Fibroblast of mammary gland (primary cell): ENCODE measurements at places on chromosomes 7 and 10.

DNA sequence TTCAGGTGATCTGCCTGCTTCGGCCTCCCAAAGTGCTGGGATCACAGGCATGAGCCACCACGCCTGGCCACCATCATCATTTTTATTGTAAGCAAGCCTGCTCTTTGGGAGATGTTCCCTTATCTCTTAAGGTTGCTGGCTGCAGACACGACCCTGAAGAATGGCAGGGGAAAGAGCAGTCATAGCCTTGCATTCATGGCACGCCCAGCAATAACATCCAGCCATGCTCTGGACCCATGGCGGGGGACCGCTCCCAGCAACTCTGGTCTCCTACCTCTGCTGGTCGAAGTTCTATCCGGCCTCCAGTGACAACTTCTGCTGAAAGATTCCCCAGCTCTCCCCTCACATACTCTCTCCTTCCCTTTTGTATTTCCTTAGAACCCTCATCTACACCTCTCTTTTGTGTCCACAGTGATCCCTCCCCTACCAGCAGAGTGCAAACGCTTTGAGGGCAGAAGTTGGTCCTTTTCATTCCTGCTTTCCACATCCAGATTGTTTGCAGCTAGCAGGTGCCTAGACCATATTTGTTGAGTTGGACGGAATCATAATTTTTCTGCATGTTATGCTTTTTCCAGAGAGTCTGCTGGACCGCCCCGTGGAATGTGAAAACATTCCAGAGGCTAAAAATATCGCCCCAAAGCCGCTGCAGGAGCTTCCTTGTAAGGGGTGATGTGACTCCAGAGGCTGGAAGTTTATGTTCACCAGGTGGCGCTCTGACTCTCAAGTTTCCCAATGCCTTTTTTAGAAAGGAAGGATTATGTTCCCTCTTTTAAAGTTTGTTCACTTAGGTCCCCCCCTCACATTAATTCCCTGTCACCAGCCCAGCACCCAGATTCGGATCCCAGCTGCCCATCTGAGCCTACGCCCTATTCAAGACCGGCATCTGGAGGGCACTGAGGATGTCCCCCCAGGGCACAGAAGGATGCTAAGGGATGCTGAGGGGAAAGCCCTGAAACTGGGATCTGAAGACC is 4.3 kb upstream of the MARVELD1 start:
- peak; percentile 77 for DNase-seq

DNA sequence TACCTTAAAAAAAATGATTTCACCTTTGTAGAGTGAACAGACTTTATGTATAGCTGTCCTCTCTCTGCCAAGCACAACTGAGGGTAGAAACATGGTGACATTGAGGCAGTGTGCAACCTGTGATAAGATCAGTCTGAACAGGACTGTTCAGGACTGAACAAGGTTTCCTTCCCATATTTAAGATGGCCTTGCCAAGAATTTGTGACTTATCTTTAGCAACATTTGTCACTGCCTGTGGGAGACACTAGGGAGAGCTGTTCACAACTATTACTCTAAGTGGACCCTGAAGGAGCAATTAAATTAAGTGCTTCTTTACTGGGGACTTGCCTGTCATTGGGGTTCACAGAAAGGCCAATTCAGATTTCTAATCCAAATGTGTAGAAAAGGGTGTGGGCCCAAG is 6.7 kb downstream of the OR13A1 start:
- DNase-seq, result no peak

GRCh38 chr10:7117806-7118674 is 292.8 kb downstream of the SFMBT2 start:
- no peak for DNase-seq

DNA sequence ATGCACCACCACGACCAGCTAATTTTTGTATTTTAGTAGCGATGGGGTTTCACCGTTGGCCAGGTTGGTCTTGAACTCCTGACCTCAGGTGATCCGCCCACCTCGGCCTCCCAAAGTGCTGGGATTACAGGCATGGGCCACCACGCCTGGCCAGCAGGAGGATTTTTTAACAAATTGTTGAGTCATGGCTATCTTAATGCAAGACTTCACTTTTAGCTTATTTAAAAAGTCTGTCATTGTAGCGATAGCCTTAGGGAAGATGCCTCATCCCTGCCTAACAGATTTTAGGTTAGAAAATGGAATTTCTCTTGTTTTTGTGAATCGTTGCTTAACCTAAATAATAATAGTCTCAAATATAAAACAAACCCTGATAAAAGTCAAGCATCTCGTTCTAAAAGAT is 35.5 kb downstream of the PPP2R2D start:
- DNase-seq, result no peak

DNA sequence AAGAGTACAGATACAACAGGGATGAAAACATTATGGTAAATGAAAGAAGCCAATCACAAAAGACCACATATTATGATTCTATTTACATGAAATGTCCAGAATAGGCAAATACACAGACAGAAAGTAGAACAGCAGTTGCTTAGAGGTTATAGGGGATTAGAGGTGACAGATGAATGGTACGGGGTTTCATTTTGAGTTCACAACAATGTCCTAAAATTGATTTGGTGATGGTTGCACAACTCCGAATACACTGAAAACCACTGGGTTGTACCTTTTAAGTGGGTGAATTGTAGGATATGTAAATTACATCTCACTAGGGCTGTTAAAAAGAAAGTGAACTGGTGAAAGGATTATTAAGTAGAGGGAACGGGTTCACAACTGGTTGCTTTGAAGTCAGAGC is 76.3 kb upstream of the MRLN start:
- DNase-seq, result no peak

GRCh38 chr10:93746844-93747284 is 10.9 kb upstream of the LGI1 start:
- peak; percentile 83 for DNase-seq

DNA sequence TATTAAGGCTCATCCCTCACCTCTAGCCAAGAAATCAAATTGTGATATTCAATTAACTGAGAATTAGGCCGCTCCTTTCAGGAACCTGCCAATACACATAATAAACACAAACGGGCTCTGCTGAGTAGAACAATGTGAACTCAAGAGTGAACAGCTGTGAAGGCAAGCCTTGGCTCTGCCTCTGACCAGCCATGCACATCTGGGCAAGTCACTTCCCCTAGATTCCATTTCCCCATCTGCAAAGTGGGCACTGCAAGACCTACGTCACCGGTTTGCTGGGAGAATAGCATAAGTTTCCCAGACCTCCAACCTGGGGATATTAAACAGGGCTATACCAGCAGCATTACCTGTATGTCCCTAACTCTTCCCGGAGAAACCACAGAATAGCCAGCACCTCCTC is 355.2 kb downstream of the TNS3 start:
- no peak for DNase-seq

- DNase-seq, result peak; percentile 73
Observed at GRCh38 chr7:130909881-130910672, 176.1 kb upstream of the KLF14 start.

GRCh38 chr7:30202671-30203070 is 67.9 kb downstream of the MTURN start:
- no peak for DNase-seq

- DNase-seq, result peak; percentile 47
Observed at GRCh38 chr7:90596671-90597562, 796 bp downstream of the CDK14 start.

- peak; percentile 56 for DNase-seq
Observed at GRCh38 chr10:35758076-35758475, 116.0 kb upstream of the FZD8 start.

DNA sequence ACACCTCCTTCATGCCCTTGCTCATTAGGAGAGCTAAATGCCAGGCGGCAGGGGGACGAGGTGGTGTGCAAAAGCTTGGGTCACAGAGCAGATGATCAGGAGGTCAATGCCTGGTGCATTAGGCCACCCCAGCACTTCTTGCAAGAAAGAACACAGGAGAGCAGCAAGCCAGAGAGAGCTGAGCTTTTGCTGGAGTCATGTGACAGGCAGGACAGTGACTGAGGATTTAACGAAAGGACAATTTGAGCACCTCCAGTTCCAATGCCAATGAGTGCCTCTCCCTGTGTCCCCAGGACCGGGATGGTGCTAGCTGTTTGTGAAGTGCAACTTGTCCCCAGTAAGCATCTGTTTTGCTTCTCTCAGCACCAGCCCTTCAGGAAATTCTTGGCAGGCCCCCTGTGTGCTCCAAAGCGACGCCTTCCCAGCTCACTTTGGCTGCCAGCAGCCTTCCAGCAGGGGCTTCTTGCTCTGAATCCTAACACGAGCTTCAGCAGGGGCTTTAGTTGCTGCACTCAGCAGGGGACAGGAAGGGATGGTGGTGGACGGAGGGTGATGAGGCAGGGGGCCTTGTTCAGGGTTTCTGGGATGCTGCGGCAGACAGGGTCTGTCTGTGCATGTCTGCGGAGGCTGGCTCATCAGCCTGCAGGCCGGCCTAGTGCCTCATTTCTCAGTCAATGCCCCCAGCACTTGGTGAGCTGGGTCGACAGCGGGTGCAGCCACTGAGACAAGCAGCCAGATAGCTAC is 368.1 kb downstream of the RPS24 start:
- DNase-seq, result no peak

DNA sequence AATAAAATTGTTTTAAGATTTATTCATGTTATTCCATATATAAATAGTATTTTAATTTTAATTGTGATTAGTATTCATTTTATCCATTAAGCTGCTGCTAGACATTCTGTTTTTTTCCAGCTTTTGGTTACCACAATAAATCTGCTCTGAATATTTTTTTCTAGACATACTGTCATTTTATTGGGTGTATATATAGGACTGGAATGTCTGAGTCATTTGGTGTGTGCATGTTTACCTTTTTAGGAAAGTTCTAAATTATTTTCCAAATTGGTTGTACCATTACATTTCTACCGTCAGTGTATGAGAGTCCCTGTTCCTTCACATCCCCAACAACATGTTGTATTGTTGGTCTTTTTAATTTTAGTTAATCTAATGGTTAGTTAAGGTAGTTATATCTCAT is 1138.1 kb downstream of the REEP3 start:
- DNase-seq, result no peak

DNA sequence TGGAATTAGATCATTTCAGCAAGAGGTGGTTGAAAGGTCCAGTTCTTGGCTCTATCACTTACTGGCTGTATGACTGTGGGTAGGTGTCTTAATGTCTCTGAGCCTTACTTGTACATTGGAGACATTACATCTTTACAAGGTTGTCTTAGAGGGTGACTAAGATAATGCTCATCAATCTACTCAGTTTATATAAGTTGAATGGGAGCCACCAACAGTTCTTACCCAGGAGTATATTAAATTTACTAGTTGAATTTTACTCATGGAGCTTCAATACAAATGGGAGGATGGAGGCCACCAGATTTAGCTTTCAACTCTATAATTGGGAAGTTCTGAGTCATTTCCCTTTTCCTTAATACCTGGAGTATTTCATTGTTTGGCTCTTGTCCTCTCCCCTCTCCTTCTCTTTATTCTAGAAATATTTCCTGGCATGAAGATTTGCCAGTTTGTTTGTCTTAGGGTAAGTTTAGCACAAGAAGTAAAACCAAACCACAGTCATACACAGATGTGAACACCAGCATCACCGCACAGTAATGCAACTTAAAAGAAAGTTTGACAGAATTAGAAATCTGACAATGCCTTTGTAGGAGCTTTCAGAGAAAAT is 222.8 kb downstream of the LRMDA start:
- peak; percentile 41 for DNase-seq

- no peak for DNase-seq
Observed at GRCh38 chr7:29080803-29081202, 65.5 kb downstream of the CPVL start.

GRCh38 chr7:88002617-88003016 is 68.6 kb downstream of the ADAM22 start:
- DNase-seq, result no peak

GRCh38 chr10:6699336-6699735 is 119.3 kb upstream of the PRKCQ start:
- DNase-seq, result peak; percentile 58

- DNase-seq, result peak; percentile 34
Observed at GRCh38 chr10:24210501-24210900, 1.6 kb downstream of the KIAA1217 start.

GRCh38 chr7:131905471-131905973 is 349.1 kb upstream of the PODXL start:
- no peak for DNase-seq

DNA sequence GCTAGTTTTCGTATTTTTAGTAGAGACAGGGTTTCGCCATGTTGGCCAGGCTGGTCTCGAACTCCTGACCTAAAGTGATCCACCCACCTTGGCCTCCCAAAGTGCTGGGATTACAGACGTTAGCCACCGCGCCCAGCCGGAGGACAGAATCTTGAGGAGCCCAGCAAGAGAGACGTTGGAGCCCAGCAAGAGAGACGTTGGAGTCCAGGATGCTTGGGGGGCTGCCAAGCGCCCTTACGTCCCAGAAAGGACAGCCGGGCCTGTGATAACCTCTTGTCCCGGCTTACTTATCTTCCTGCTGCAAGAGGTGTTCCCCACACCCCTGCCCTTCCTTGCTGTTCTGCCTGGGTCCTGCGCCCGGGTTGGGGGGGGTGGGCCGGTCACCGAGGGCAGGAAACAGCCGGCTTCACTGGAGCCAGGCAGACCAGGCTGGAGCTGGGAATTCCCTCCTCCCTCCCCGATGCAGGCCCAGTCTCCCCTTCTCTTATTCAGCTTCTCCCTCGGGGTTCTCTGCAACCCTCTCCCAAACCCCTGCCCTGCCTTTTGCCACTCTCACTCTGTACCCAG is 1.9 kb upstream of the EPHB4 start:
- DNase-seq, result no peak

DNA sequence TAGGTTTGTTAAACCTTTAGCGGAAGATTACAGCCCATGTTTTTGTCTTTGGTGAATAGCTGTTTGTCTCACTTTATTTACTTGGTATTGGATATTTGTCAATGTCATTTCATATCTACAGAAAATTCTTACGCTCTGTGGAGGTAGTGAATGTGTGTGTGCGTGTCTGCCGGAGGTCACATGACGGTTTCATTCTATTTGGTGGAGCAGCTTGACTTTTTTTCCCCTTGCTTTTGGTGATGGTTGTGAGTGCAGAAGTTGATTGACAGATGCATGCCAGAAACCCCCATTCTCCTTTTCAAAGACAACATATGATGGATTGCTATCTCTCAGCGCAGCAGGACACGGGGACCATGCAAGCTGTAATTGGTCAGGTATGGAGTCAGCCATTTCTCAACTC is at the start of gene POU6F2:
Gene POU6F2 (plus strand): TSS at position 225 of the 400 bp plus-strand sequence. CDS start 45 bp downstream, at position 270.
- DNase-seq, result no peak

- no peak for DNase-seq
Observed at GRCh38 chr7:30910411-30911073, 1.1 kb upstream of the AQP1 start.

DNA sequence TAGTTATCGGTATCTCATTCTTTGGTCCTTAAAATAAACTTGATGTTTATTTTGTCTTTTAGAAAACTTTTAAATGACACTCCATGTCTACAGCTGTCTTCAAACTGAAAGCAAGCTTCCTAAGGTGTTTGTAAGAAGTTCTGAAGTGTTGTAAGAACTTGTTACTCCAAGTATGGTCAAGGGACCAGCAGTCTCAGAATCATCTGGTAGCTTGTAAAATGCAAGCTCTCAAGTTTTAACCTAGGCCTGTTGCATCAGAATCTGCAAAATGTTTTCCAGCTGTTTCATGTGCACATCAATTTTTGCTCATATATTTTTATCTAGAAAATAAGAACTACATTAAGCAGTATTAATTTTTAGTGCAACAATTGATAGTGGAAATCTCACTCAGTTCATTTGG is 104.1 kb downstream of the THSD7A start:
- DNase-seq, result peak; percentile 64

GRCh38 chr10:6321880-6322279 is 119.1 kb downstream of the PFKFB3 start:
- peak; percentile 66 for DNase-seq

GRCh38 chr10:48627984-48628609 is 23.2 kb upstream of the ARHGAP22 start:
- DNase-seq, result peak; percentile 85

- DNase-seq, result no peak
Observed at GRCh38 chr7:33816106-33816505, 89.2 kb upstream of the BMPER start.

GRCh38 chr7:26329520-26330255 is 38.0 kb downstream of the SNX10 start:
- DNase-seq, result no peak
